Lower lobe of right lung (tissue), 2 donors: ENCODE measurements at places on chromosomes 6 and 20.

GRCh38 chr6:27419363-27419762 is 30.8 kb downstream of the ZNF391 start:
- no peak for DNase-seq

- DNase-seq = no peak
These were observed 681.6 kb upstream of the FLRT3 start for GRCh38 chr20:15018966-15019365.

GRCh38 chr20:39862470-39862891 is 826.6 kb downstream of the MAFB start:
- no peak for DNase-seq

GRCh38 chr20:6525447-6526303 is 241.8 kb upstream of the BMP2 start:
- DNase-seq = no peak

DNA sequence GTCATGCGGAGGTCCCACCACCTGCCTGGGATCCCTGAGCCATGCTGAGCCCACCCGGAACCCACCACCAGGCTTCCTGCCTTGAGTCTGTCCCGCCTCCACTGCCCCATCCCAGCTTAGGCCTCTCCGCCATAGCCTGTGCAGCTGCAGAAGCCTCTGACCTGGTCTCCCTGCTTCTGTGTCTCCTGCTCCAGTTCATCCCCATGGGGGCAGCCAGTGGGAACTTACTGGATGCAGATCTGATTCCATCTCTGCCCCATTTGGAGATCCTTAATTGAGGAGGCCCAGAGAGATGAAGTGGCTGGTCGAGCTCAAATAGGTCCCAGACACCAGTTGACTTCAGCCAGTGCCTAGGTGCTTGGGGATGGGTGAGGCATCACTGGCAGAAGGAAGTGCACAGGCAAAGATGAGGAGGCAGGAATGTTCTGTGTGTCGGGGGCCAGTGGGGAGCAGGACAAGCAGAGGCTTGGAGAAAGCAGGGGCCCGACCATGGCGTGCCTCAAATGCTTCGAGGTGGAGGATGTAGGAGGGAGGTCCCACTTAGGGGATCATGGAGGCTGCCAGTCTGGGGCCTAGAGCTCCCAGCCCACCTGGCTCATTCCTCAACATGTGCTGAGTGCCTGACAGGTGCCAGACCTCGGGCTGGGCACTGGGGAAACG is 112.8 kb downstream of the TOX2 start:
- no peak for DNase-seq

DNA sequence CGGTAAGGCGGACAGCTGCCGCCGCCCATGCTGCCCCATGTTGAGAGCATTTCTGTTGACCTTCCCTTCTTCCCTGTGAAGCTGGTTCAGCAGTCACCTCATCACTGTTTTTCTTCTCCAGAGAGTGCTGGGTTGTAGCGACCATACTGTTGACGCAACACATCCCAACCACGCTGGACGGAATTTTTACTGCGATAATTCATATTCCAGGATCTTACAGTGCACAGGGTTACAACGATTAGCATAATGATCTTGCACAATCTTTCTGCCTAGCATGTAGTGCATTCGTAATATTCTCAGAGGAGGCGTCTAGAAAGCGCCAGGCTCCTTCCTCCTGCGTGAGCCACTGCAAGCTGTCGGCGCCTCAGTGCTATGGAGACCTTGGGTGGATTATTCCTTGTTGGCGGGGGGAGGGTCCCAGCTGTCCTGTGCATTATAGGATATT is 137.0 kb downstream of the MTHFD1L start:
- DNase-seq = no peak

DNA sequence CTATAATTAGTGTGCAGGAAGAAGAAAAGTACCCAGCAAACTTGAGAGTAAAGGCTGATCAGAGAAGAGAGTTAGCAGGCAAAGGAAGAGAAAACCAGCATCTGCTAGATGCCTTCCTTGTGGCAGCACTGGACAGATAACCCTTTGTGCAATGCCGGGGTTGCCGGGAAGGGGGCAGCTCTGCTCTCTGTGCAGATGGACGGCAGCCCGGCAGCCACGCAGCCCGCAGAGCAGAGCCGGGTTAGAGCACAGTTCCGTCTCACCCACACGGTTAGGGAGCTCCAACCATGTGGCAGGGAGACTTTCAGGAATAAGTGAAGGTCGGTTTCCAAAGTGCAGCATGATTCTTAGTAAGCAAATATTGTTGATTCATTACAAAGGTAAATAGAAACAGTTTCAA is 80.0 kb upstream of the RPS6KA2 start:
- peak; percentile 81 for DNase-seq

DNA sequence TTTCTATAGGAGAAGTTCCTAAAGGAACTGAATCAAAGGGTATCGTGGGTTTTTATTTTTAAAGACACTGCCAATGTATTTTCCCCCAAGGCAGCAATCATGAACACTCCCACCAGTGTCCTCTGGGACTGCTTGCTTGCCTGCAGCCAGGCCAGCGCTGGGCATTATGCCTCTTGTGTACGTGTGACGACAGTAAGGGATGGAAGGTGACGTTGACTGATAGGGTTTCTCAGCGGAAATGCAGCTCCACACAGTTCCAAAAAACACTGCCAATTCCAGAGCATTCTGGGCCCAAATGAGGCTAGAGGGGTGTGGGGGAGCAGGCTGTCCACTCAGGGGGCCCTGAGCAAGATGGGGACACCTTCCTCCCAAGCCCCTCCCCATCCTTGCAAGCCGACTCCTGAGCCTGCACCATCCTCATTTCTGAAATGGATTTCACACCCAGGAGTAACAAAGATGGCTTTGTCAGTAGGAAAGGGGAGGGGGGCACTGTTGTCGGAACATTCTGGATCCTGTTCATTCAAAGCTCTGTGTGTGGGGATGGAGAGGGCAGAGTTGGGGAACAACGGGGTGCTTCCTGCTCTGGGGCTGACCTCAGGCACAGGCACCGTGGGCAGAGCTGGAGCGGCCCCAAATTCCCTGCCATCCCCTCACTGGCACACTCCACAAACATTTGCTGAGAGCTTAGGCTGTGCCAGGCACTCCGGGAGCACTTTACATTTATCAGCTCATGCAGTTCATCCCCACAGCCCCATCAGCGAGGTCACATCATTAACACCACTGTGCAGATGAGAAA is 20.0 kb downstream of the PREX1 start:
- DNase-seq = no peak

DNA sequence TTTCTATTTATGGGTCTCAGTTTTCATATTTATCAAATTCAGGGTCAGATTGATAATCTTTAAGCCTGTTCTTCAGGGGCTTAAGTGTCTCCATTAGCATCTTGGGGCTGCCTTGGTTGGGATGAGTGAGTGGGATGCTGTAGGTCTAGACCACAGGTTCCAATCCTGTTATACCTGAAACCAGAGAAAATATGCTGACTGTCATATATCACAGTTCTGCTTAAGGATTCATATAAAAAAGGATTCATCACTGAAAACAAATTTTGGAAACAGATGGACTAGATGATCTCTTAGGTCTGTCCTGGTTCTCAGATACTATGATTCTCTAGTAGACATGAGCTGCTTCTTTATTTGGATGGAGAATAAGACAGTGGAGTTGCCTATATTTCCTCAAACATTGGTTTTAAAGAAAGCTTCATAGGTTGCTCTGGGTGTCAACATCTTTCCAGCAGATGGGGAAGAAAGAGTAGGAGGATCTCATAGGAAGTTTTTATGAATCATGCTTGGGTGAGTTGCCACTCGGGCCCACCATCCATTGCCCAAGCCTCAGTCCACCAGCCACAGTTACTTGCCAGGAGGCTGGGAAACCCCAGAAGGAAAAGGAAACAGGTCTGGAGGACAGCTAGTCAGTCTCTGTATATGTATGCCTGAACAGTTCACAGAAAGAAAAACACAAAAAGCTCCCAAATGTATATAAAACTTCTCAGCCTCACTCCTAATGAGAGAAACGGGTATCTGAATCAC is 42.9 kb upstream of the MAP7 start:
- DNase-seq = no peak

GRCh38 chr6:106180208-106180607 is 94.1 kb downstream of the PRDM1 start:
- DNase-seq = no peak

- no peak for DNase-seq
These were observed 21.0 kb upstream of the STX16 start for GRCh38 chr20:58630063-58630462.

DNA sequence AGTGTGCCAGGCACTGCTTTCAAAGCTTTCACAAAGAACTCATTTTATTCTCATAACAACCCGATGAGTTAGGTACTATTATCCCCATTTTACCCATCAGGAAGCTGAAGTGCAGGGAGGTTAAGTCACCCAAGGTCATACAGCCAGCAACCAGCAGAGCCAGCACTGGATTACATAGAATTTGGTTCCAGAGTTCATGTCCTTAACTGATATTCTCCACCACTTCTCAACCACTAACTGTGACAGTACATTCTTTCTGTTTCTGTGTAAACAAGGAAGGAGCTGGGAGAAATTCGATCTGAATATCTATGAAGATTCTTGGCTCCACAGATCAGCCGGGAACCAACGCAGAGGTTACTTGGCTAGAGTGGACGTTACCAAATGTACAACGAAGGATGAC is 98.0 kb downstream of the KIF16B start:
- no peak for DNase-seq

- DNase-seq = peak; percentile 57
These were observed 31.7 kb upstream of the CCN5 start for GRCh38 chr20:44683263-44684046.

DNA sequence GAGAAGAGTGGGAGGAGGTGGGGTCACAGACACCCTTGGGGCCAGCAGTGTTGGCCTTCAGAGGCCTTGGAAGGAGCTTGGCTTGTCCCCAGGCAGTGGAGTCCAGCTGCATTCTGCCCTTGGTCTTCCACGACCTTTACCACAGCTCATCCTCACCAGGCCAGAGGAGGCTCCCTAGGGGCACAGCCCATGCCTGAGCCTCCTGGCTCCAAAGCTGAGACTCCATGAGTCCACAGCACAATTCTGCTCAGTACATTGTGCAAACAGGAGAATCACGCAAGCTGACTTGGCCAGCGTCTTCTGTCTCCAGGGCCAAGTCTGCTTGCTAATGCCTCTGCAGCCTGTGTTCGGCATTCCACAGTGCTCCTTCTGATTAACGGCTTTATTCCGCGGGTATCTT is 337.2 kb downstream of the SMOC2 start:
- no peak for DNase-seq

GRCh38 chr20:34102342-34102741 is 9.7 kb downstream of the EIF2S2 start:
- DNase-seq = no peak

DNA sequence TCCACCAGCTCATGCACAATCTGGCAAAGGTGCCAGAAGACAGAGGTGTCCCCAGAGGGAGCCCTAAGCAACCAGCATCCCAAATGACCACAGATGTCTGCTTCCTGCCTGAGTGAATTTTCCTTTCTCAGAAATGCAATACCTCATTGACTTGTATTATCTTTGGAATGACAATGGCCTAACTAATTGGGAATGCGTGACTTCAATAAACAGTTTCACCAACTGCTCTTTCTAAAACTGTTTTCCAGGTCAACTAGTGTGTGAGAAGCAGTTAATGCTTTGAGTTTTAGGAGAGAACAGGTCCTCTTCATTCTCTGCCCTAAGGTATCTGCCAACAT is 108.9 kb upstream of the SNX9 start:
- no peak for DNase-seq

GRCh38 chr20:11130554-11131166 is 456.9 kb upstream of the JAG1 start:
- no peak for DNase-seq

GRCh38 chr6:115969207-115969929 is 91.3 kb downstream of the FRK start:
- DNase-seq = no peak

DNA sequence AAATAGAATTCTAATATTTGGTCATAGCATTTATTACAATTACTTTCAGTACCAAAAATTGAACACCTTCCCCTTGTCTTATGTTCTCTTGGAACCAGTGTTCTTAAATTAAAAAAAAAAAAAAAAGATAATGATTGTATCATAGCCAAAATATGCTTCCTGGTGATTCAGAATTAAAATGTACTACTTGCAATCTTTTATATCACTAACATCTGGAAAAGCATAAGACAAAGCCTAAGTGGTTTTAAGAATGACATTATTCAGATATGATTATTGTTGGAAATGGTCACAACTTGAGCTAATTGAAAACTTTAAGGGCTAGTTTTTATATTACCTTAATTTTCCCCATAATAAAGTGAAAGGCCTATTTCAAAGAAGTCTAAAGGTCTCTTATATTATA is 493.3 kb upstream of the MARCKS start:
- DNase-seq = no peak

- DNase-seq = no peak
These were observed 171.0 kb upstream of the CCN2 start for GRCh38 chr6:132122176-132122575.

- no peak for DNase-seq
These were observed 22.4 kb upstream of the RALY start for GRCh38 chr20:33971147-33971975.

DNA sequence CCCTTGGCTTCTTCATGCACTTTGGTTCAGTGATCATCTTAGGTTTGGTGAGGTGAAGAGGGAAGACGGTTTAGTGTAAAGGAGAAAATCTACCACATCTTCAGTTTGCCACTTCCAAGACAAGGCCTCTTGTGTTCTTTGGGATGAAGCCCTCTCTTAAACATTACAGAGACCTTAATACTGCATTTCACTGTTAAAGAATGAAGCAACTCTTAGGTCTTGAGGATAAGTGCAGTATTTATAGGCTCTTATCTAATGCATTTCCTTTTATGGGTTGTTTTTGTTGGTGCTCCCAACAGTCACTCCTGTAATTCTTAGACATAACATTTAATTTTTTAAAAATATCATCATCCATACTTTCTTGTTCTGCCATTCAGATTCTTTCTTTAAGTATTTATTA is 139.9 kb upstream of the LAMP5 start:
- no peak for DNase-seq

DNA sequence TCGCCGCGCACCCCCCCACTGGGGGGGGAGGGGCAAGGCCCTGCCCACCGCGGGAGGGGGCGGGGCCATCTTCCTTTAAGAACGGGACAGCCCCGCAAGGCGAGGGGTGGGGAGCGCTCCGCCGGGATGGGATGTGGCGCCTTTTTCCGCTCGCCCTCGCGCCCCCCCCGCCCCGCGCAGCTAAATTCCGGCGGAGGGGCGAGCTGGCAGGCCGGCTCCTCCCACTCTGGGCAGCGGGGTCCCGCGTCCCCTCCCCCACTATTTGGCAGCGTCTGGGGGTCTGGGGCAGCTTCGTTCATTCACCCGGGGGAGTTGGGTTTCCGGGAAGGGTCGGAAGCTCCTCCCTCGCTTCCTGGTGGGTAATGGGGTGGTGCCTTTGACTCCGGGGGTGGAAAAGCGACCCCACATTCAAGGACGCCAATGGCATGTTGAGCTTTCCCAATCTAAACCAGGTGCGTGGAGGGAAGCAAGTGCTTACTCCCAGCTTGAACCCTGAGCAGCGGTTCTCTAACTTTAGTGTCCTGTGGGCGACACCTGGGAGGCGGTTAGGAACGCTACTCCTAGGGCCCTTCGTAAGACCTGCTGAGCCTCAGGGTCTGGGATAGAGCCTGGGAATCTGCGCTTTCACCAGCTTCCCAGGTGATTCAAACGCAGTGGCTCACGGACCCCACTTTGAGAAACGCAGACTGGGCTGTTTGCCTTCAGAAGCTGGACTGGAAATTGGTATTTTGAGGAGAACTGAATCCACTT is 927 bp downstream of the ASXL1 start:
- DNase-seq = peak; percentile 81
